ENCODE measurements at places on chromosomes 5 and 9.

GRCh38 chr9:127837346-127837745 is 17.1 kb downstream of the ENG start:
- DNase-seq, result no peak

DNA sequence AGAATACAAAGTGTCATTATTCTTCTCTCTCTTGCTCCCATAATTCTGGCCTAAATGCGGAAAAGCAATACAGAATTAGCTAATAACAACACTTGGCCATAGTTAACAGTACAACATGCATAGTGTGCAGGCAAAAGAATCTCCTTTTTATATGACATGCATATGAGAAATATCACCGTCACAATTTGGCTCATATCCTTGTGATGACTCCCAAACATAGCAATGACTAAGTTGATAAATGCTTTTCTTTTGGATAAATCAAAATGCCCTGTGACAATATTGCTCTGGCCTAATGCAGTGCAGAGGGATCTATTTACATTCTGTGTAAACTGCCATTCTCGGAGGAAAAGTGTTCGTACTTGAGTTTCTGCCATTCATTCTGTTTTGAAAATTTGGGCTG is 121.9 kb upstream of the GHR start:
- DNase-seq, result no peak

- no peak for DNase-seq
Observed at GRCh38 chr9:25421560-25421959, 256.7 kb downstream of the TUSC1 start.

DNA sequence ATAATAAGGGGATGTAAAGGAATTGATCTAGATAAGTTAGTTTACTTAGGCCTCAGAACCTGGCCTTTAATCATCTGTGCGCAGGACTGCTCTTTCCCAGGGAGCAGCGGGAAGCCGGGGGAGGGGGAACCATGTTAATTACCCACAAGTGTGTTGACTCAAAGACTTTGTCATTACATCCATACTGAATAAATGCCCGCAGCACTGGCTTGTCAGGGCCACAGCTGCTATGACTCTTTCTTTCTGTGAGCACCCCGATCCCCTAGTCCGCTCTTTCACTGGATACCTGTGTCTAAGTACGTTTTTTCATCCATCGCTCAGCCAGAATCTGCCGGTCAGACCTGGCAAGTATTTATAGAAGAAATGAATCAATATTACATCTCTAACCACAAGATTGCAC is 249.3 kb upstream of the DMRT1 start:
- DNase-seq, result no peak

DNA sequence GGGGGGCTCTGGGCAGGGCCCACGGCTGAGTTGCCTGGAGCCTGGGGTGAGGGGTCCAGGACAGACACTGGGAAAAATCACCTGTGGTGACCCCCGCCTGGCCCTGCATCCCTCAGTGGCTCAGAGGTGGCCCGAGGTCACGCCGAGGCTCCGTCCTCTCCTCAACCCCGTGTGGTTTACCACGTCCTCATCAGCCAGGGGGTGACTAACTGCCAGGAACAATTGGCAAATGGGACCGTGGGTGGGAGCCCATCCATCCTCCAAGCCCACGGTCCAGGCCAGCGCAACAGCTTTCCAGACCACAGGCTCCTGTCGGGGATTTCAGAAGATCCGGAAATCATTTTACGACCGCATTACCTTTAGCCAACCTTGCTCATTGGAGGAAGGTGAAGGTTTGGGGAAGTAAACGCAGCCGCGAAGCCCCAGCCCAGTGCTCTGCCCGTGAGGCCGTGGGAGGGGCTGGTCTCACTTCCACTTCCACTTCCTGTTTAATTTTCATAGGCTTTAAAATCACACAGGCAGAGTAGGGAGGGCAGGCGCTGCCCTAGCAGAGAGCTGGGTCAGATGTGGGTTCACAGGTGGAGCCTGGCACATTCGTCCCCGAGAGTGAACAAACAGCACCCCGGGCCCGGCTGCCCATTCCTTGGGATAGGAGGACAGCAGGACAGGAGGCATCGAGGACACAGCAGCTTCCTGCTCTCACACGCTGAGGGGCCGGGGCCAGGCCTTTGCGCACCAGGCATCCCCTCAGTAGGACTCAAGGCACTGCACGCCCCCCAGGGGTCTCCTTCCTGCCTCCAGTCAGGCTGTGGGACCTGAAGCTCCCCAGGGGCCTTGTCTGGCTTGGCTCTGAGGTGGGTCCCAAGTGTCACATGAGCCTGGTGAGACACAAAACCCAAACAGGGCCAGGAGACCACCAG is 19.8 kb upstream of the SLC9A3 start:
- DNase-seq, result peak; percentile 31

- DNase-seq, result no peak
Observed at GRCh38 chr5:133496631-133497030, 115.7 kb downstream of the FSTL4 start.

- DNase-seq, result no peak
Observed at GRCh38 chr5:173235499-173236394, 741 bp upstream of the NKX2-5 start.

GRCh38 chr9:115593587-115594091 is 475.7 kb upstream of the TNC start:
- DNase-seq, result no peak

GRCh38 chr5:21689587-21689986 is 1163.6 kb downstream of the CDH12 start:
- DNase-seq, result no peak

- peak; percentile 9 for DNase-seq
Observed at GRCh38 chr9:127455324-127455992, 4.1 kb downstream of the LRSAM1 start.

DNA sequence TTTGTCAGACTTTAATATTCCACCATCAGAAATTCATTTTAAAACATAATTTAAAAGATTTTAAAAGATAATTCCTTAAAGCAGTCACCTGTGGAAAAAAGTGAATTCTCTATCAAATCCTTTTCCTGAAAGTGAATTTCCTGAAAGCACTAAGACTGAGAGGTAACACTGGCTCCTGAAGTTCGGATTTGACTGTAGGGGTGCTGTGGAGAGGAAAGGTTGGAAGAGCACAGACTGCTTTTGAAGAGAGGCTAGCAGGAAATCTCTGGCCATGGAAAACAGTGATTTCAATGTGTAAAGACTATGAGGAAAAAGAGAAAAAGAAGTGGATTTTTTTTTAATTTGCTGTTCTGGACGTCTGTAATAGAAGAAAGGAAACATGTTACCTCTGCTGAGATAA is 35.7 kb upstream of the TMEM161B start:
- DNase-seq, result no peak

DNA sequence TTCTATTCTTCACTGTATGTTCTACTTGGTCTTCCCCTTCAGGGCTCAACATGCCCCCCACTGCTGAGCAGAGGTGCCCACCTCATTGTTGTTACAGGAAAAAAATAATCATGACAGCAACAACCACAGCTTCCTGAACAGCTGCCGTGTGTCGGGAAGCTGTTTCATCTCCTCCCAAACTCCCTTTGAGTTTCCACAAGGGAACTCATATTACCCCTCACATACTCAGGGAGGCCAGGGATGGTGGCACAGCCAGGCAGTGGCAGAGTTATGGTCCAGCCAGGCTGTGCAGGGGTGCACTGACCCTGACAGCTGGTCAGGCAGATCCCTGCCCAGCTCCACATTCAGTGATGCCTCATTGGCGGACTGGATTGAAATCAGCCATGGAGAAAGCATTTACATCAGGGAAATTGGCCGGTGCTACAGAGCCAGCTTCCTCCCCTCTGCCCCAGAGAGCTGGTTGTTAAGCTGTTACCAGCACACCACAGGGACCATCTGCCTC is 37.3 kb downstream of the SARDH start:
- no peak for DNase-seq

- DNase-seq, result peak; percentile 99
Observed at GRCh38 chr9:35812025-35812602, at the start of gene SPAG8. SPAG8 (minus strand) TSS chr9:35812262; CDS start chr9:35812147, 115 bp downstream.

- DNase-seq, result no peak
Observed at GRCh38 chr9:2198956-2199635, 183.9 kb downstream of the SMARCA2 start.

Measured in CD8-positive, alpha-beta T cell (primary cell).